GM23338 (cell line): ENCODE measurements at places on chromosomes 5 and 9. TPM values are rescaled to one million over a fixed set of nuclear protein-coding genes. Genes with fewer than 3 reads are reported as not detected.

Gene DRD1
- total RNA-seq = 0.14 TPM in 1 of 2 replicates, not detected in the other

Gene IL3
- not detected in 2 replicates for total RNA-seq

Gene PCDHB15
- total RNA-seq = 8.0 and 12.1 TPM in 2 replicates

- DNase-seq = no peak
Measured at GRCh38 chr5:119876522-119876921, 247.2 kb downstream of the FAM170A start.

DNA sequence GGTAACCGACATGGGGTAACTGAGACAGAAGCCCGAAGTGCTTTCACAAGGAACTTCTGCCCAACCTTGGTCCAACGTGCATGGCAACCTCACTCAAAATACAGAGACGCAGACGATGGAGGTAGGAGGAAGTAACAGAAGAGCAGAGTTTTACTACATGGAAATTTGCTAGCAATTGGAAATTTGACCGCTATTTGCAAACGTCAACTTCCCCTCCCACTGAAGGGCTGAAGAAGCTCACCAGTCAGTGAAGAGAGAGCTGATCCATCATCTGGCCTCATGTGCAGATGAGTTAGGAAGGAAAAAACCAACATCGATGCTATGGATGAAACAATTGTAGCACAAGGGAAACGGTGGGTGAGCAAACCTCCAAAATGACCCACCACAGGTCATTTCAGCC, 196.7 kb downstream of the RGS3 start:
- DNase-seq = no peak

- no peak for DNase-seq
Measured at GRCh38 chr9:127915325-127915752, 1.5 kb downstream of the ST6GALNAC4 start.

DNA sequence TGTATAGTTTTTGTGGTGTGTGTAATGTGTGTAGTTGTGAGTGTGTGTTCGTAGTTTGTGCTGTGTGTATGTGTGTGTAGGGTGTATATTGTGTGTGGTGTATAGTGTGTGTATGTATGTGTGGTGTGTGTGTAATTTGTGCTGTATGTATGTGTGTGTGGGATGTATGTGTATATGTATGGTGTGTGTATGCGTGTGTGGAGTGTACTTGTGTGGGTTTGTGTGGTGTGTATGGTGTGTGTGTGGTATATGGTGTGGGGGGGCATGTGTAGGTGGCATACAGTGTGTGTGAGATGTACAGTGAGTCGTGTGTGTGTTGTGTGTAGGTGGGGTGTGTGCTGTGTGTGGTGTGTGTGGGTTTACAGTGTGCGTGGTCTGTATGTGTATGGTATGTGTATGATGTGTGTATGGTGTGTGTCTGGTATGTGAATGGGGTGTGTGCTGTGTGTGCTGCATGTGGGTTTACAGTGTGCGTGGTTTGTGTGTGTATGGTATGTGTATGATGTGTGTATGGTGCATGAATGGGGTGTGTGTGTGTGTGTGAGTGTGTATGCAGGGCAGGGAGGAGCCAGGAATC, 125.2 kb downstream of the GADD45G start:
- no peak for DNase-seq

DNA sequence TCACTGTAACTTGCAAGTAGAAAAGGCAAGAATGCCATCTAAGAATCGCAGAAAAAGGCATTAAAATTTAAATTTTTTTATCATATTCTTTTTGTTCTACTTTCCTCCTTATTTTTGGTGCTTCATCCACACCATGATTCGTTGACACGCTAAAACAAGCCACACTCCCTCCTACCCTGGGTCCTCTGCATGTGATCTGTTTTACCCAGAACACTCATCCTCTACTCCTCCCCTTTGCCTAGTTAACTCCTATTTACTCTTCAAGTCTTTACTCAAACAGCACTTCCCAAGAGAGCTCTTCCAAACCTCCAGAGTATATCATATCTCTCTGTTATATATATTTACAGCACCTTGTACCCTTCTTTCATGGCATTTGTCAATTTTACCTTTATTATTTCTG, 61.4 kb upstream of the SRP19 start:
- no peak for DNase-seq

- DNase-seq = no peak
Measured at GRCh38 chr9:136510561-136510960, 27.7 kb upstream of the SEC16A start.

DNA sequence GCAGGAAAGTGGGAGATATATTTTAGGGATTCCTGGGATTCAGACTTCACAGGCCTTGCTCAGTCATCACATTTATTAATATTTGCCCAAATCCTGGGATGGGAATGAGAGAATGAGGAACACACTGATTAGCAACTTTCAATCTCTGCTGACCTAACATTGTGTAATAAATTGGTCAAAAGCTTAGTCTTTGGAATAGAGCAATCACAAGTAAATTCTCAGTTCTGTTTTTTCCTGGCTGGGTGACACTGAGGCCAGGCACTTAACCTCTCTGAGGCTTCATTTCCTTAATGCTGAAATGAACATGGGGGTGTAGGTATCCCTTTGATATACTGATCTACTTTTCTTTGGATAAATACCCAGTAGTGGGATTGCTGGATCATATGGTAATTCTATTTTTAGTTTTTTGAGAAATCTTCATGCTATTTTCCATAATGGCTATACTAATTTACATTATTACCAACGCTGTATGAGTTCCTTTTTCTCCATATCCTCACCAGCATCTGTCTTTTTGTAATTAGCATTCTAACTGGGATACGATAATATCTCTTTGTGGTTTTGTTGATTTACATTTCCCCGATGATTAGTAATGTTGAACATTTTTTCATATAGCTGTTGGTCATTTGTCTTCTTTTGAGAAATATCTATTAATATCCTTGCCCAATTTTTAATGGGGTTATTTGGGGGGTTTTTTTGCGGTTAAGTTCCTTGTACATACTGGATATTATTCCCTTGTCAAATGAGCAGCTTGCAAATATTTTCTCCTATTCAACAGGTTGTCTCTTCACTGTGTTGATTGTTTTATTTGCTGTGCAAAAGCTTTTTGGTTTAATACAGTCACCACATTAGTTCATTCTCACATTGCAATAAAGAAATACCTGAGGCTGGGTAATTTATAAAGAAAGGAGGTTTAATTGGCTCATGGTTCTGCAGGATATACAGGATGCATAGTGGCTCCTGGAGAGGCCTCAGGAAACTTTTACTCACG, 36.8 kb upstream of the NIPBL start:
- no peak for DNase-seq
